ENCODE measurements at places on chromosomes 6 and 20. TPM values are rescaled to one million over a fixed set of nuclear protein-coding genes. Genes with fewer than 3 reads are reported as not detected.

The GINS1 gene
- 34.9 TPM for total RNA-seq

The DOP1A gene
- 2.6 TPM for total RNA-seq

The TNFRSF6B gene
- total RNA-seq, result 0.78 TPM

The RFX6 gene
- not detected for total RNA-seq

The ZDHHC14 gene
- 2.8 TPM for total RNA-seq

The CYP24A1 gene
- total RNA-seq, result 68.3 TPM

The RHAG gene
- total RNA-seq, result not detected

The FERMT1 gene
- total RNA-seq, result 14.4 TPM

The ABHD16B gene
- total RNA-seq, result not detected

The ERMARD gene
- total RNA-seq, result 6.4 TPM

The DPPA5 gene
- total RNA-seq, result not detected

The CABLES2 gene
- total RNA-seq, result 5.7 TPM

The TREML2 gene
- total RNA-seq, result not detected

The ADGB gene
- total RNA-seq, result not detected

The AURKA gene
- 106 TPM for total RNA-seq

The KHDRBS2 gene
- not detected for total RNA-seq

The ZNF217 gene
- 24.9 TPM for total RNA-seq

The TNXB gene
- total RNA-seq, result 0.85 TPM

The DZANK1 gene
- 2.0 TPM for total RNA-seq

The PRSS35 gene
- total RNA-seq, result 0.09 TPM

The CCN5 gene
- 34.3 TPM for total RNA-seq

The AMD1 gene
- total RNA-seq, result 189 TPM

The MAN1A1 gene
- total RNA-seq, result 0.03 TPM

The ITCH gene
- total RNA-seq, result 24.5 TPM

The ARMC2 gene
- 2.0 TPM for total RNA-seq

The RXRB gene
- total RNA-seq, result 16.1 TPM

The SLC17A9 gene
- 0.08 TPM for total RNA-seq

The SLCO4A1 gene
- total RNA-seq, result 10.3 TPM

The E2F3 gene
- 11.5 TPM for total RNA-seq

The AIF1 gene
- not detected for total RNA-seq

The CTCFL gene
- total RNA-seq, result 0.04 TPM

The HLA-DRA gene
- total RNA-seq, result not detected

The KDM1B gene
- total RNA-seq, result 9.5 TPM

The GPLD1 gene
- total RNA-seq, result 0.45 TPM

The ACAT2 gene
- total RNA-seq, result 25.4 TPM

The TGM3 gene
- 0.12 TPM for total RNA-seq

The STMND1 gene
- not detected for total RNA-seq

The PTCHD4 gene
- total RNA-seq, result 0.04 TPM

Data from A549 treated with dexamethasone at 1 μM for 4 hours (cell line).